ENCODE measurements at places on chromosomes 3 and 15. TPM values are rescaled to one million over a fixed set of nuclear protein-coding genes. Genes with fewer than 3 reads are reported as not detected.

DNA sequence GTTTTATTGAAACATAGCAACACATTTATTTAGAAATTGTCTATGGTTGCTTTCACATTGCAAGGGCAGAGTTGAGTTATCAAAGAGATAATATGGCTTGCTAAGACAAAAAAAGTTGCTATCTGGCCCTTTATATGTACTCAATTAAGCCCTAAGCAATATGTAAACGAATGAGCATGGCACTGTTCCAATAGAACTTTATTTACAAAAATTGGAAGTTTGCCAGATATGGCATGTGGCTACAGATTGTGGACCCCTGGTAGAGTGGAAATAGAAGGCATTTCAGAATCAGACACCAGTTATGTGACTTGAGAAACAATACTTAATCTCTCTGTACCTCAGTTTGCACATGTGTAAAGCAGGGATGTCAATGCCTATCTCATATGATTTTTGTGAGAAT, 515.6 kb upstream of the SGO1 start:
- no peak for DNase-seq

DNA sequence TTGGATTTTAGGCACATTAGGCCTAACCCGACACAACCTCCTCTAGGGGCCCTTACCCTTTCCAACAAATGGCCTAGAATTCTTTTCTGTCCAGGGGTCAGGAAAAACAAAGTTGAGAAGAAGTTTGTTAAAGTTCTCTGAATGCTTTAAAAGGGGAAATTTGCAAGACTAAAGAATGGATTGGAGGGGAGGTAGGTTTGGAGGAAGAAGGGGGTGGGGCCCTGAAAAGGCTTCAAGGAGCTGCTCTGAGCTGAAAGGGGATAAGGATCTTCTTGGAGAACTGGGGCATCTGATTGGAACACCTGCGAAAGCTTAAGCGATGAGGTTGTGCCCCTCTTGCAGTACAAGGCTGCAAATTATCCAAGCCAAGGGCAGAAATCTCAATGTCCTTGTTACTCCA, 3.9 kb upstream of the SENP2 start:
- no peak for DNase-seq

NEK11 gene
- total RNA-seq: 2.3 TPM

FSIP1 gene
- 0.52 TPM for total RNA-seq

CLN6 gene
- total RNA-seq: 12.3 TPM
